ENCODE measurements at places on chromosomes 7 and 10.

GRCh38 chr7:77426521-77427051 is 10.4 kb upstream of the GSAP start:
- DNase-seq, result no peak

DNA sequence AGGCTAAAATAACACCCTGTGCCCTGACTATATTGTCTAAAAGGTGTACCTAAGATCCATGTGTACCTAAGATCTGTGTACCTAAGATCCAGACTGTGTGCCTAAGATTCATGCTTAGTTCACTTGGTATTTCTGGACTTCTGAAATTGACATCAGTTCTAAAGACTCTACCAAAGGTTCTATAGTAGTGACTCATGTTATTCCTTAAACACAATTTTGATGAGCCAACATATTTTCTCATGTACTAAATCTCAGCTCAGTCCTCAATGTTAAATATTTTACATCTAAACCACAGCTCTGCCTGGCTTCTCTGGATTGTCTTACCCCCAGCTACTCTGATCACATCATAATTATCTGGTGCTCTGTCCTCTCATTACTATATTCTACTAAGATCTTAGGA is 802.3 kb upstream of the SORCS1 start:
- DNase-seq, result no peak

- no peak for DNase-seq
Measured at GRCh38 chr7:83633516-83633915, 15.4 kb downstream of the SEMA3E start.

DNA sequence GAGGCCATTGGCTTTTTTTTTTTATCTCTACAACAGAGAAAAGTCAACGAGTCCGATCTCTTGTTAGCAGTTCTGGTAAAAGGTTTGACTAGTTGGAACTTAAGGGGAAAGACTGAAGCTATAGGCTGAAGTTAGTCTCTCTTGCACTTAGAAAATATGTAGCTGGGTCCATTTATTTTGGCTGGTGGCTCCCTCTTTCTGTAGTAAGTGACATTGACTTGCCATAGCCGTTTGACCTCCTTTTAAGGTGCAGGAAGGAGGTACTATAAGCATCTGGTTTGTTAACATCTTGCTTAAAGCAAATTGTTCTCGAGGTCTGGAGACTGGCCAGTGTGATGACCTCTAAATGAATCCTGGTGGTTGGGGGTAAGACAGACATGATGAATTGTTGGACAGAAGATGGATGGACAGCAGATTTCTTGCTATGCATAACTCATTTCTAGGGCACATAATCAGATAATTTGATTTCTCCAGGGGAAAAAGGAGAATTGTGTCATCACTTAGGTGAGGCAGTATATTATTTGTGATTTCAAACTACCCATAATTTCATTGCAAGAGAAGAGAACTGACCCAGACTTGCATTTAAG is 356.3 kb upstream of the GALNT17 start:
- DNase-seq, result no peak

DNA sequence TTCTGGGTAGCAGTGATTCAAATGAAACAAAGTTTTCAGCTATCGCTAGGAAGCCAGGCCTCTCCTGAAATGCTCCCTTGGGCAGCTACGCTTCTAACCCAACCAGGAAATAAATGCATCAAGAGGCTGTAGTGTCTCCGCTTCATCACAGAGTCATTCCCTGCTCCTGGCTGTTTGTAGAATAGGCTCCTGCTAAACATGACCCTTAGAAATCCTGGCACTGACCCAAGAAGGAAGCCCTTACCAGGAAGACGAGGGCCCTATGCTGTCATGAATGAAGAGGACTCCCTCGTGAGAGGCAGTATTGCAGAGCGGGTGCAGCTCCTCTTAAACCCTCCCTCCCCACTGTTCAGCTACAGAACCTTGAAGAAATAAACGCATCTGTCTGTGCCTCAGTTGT is 48.3 kb downstream of the NOD1 start:
- no peak for DNase-seq

DNA sequence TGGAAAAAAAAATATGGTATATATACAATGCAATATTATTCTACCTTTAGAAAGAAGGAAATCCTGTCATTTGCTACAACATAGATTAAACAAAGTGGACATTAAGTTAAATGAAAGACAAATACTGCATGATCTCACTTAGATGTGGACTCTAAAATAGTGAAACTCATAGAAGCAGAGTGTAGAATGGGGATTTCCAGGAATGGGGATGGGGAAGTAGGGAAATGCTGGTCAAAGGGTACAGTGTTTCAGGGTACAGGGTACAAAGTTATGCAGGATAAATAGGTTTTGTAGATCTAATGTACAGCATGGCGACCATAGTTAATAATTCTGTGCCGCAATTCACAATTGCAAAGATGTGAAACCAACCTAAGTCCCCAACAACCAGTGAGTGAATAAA is 385.5 kb downstream of the SFMBT2 start:
- DNase-seq, result no peak

- DNase-seq, result no peak
Measured at GRCh38 chr7:127348247-127348631, 44.3 kb downstream of the ZNF800 start.

DNA sequence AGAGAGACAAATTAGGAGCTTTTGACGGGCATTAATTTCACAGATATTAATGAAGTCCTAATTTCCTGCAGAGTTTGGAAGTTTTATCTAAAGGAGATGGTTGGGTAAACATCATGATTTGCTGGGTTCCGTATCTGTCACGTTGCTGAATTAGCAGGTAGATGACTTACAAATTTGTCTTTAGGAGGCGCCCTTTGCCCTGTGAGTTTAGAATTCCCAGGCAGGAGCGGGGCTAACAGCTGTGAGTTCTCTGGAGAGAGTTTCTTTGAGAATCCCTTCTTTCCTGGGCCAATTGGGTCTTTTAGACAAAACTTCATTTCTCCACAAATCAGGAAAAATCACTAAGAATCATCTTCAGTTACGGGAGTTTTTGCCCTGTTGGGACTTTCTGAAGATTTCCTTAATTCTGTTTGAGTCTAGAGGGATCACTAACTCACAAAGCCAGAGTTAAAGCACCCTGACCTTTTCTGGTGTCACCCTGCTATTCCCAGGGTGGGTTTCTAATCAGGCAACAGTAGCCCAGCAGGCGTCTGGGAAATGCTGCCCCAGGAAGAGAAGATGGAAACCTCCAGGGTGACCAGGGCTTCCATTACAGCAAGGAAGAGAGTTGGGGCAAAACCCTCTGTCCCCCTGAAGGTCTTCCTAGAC is 63.7 kb downstream of the PRKCQ start:
- no peak for DNase-seq

- no peak for DNase-seq
Measured at GRCh38 chr10:7405637-7406036, 5.2 kb downstream of the SFMBT2 start.

GRCh38 chr7:140275069-140275965 is 98.5 kb upstream of the KDM7A start:
- no peak for DNase-seq

- no peak for DNase-seq
Measured at GRCh38 chr10:116912162-116912561, 62.9 kb downstream of the ENO4 start.

DNA sequence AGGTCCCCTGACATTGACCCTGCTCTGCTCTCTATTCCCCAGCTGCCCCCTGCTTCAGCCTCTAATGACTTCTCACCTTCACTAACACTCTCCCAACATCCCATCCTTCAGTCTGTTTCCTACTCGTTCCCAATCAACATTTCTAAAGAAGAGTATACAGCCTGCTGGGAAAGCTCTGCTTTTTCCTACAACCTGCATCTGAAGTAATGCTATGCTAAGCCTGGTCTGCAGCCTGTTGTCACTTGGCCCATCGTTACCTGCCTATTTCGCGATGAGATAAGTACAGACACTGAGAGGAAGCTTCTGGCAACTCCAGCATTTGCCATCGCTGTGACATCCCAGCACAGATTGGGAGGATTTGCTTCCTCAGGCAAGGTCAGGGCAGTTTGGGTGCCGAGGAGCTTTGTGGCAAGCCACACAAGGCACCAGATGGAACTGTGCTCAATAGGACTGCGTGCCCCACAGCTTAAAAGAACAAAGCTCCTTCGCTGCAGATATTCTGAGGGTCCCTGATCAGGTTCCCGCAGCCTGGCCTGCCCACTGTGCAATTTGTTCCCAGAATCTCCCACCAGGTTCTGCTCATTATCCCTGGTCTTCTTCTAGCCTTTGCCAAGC is 51.4 kb downstream of the PKD1L1 start:
- DNase-seq, result no peak

- no peak for DNase-seq
Measured at GRCh38 chr7:9149499-9150082, 716.2 kb downstream of the NXPH1 start.

DNA sequence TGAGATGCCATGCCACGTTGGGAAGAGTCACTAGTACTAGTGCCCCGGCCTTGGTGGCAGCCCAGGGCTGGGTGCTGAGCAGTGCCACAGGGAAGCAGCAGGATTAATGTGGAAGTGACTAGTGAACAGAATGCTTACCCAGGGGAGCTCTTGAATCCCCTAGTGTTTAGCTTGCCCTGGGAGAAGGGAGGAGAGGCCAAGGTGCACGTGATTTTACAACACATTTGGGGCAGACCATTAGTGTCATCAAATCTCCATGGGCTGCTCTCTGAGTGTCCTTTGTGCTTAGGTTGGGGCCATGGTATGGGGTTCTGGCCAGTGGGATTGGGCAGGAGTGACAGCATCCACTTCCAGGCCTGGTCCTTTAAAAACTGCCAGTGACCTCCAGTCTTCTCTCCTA is 37.5 kb downstream of the ARHGAP22 start:
- DNase-seq, result no peak

- DNase-seq, result no peak
Measured at GRCh38 chr10:77355844-77356243, 281.8 kb downstream of the KCNMA1 start.

Measured in HCT116 (cell line).